ENCODE measurements at places on chromosomes 16 and 17.

GRCh38 chr17:40696651-40697072 is 6.9 kb downstream of the KRT24 start:
- DNase-seq: no peak

DNA sequence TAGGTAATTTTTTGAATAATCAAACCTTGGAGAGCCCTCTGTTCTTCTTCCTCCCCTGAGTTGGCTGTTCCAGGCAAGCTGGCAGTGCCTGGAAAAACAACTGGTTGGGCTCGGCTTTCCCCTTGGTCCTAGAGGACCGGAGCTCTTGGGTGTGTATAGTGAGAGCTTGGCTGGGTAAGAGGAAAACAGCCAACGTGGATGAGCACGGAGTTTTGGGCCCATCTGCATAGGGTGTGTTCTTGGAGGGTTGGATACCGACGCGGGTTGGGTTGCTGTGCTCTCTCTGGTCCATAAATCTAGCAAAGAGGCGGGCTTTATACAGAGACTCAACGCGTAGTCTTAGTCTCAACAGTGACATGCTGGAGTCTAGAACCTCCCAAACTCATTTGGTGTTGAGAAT is 23.2 kb downstream of the ITGB3 start:
- no peak for DNase-seq

GRCh38 chr17:75635610-75636202 is 2.5 kb downstream of the SMIM5 start:
- no peak for DNase-seq

DNA sequence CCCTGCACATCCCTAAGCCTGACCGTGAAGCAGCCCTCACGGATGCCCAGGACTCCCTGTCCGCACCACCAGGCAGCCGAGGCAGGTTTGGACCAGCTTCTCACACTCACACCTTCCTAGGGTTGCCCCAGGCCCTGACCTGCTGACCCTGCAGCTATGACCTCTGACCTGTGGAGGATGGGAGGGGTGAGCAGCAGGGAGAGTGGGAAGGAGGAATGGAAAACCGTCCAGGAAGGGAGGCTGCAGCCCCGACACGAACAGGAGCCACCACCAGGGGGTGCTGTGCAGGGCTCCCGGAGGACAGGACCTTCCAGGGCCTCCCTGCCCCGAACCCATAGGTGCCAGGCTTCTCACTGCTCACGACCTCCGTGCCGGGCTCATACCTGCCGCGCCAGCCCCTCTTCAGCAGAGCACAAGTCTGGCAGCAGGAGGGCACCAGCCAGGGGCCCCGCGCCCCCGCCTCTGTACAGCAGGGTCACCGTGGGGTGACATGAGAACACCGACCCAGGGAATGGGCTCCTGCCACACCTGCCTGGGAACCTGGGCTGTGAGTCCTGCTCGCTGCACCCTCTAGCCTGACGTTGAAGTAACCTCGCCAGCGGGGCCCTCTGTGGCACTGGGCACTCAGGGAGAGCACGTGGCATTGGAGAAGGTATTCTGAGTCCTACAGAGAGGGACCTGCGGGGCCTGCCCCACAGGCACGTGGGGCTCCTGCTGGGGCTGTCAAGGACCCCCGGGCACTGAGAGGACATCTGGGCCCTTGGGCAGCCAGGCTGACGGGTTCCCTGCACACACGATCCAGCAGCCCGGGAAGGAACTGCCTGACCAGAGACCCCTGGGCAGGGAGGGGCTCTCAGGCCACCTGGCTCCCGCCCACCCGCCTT is 37.6 kb downstream of the CTU2 start:
- DNase-seq: peak; percentile 68

DNA sequence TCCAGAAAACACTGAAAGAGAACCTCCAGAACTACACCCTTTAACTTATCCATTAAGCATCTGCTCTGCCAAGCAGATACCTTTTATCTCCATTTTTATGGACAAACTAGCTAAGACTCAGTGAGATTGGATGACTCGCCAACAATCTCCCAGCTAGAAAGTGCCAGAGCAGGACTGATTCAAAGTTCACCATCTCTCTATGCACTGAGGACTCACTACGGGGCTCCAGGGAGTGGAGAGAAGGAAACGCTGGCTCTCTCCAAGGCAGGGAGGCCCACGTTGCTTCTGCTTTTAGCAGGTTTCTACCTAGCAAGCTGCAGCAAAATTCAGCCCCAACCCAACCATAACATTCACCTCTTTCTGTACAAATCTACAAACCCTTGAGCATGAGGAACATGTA is 52.8 kb upstream of the ARHGAP44 start:
- no peak for DNase-seq

All from stimulated activated CD4-positive, alpha-beta T cell treated with anti-CD3 and anti-CD28 coated beads, Interleukin-2, amount 100 ng/mL, for 4 hours (primary cell).